Right kidney (tissue), 9 donors: ENCODE measurements at places on chromosomes 1 and 21.

GRCh38 chr1:10819198-10819901 lies 22.9 kb upstream of the CASZ1 start:
- no peak for DNase-seq

GRCh38 chr1:34858901-34859445 lies 576 bp downstream of the SMIM12 start:
- DNase-seq, result no peak

DNA sequence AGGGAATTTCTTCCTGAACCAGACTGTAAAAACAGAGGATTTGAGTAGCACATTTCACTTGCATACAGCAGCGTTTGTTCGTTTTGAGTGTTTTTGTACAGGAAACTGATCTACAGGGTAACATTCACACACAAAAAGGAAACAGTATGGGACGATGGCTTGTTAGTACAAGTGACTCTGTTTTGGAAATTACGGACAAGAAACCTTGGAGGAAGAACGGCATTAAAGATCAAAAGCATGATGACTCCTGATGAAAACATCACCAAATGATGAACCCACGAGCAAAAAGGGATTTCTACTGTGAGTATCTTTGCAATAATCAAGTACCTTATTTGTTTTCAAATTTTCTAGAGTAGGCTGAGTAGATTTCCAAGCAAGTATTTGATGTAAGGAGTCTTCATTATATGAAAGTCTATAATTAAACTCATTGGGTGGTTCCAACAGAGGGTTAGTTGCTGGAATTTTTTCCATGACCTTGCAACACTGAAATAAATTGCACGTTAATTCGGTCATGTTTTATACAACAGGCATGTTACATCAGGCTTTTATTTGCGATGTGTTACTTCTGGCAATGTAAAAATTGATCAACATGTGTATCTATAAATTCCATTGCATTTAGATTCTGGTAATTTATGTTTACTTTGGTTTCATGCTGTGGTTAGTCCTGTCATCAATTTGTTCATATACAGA lies 76.7 kb upstream of the KCNK2 start:
- no peak for DNase-seq

GRCh38 chr1:66262208-66262963 lies 271.6 kb upstream of the SGIP1 start:
- no peak for DNase-seq

- DNase-seq, result no peak
Observed at GRCh38 chr1:116389013-116389412, 16.0 kb downstream of the ATP1A1 start.

DNA sequence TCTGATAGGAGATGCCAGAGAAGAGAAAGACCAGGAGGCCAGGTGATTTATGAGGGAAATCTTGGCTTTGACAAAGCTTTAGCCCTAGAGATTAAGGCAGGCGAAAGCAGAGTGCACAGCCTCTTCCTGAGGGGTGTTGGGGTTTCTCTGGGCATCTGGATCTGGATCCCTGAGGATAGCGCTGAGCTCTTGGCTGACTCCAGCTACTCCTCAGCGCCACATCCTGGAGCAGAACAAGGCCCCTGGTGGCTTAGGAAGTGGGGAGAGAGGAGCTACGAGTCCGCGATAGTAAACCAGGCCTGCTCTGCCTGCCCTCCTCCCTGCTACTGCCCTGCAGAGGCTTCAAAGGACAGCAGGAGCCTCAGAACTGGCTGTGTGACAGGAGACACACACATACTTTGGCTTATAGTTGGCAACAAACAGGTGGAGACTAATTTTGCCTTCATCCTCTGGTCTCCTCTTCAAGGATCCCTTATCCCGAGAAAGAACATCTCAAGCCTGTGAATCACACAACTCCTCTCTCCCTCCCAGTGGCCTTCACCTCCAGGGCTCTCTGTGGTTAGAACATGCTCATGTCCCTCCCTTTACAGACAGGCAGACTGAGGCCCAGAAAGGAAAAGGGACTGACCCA lies 66.9 kb downstream of the TRABD2B start:
- no peak for DNase-seq

DNA sequence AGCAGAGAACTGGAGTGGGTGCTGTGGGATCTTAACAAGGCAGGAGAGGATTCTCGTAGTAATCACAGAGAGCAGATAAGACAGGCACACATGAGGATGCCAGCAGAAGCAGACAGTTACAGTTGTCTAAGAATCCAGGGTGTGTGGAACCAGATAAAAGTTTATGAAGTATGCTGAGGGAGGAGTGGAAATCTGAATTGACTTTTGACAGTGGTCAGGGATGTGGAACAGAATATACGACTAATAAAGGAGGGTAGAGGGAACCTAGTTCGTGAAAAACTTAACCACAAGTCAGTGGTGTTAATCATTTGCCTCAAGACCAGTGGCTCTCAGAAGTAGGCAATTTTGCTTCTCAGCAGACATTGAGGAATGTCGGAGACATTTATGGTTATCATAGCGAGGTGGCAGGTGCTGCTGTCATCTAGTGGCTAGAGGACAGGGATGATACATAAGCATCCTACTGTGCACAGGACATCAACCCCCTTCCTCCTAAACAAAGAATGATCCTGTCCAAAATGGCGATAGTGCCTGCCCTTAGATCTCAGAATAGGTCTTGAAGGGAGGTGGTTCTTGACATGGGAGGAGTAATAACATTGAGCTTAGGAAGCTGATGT lies 3.0 kb downstream of the LRRC8D start:
- DNase-seq, result no peak

- no peak for DNase-seq
Observed at GRCh38 chr1:217881607-217882332, 250.6 kb downstream of the SPATA17 start.

DNA sequence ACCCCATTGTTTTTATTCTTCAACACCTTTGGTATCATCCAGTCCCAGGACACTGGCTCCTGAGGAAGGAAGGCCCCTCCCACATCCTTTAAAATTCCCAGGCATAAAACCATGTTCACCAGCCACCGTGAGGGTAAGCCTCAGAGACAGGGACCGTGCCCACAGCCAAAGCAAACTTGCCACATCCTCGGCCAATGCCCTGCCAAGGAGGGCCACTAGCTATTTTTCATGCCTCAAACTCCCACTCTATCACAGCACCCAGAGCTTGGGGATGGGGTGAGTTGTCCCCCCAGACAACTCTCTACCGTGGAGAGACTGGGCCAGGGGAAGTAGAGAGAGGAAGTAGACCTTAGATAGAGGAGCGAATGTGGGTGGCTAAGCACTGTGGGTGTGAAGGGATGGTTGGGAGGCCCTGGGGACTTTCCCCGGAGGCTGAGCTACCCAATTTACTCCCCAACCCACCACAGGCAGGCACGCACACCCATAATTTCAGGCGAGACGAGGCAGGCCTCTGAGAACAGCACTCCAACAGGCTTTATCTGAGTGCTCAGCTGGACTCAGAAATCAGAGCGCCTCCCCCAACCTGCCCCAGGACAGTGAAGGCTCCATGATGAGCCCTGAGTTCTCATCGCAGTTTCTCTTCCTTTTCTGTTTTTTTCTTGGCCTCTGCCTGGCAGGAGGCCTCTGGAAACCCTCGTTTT lies 15.9 kb upstream of the BTG2 start:
- DNase-seq, result no peak

DNA sequence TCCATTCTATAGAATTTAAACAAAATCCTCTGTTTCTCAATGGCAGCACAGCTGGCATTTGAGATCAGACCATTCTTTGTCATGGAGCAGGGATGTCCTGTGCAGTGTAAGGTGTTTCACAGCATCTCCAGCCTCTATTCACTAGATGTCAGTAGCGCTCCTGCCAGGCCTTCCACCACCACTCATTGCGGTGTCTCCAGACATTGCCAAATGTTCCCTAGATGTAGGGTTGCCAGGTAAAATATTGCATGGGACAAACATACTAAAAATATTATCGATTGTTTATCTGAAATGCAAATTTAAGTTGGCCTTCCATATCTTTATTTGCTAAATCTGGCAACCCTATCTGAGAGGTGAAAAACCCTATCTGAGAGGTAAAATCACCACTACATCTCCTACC lies 11.7 kb downstream of the ITLN2 start:
- DNase-seq, result no peak

DNA sequence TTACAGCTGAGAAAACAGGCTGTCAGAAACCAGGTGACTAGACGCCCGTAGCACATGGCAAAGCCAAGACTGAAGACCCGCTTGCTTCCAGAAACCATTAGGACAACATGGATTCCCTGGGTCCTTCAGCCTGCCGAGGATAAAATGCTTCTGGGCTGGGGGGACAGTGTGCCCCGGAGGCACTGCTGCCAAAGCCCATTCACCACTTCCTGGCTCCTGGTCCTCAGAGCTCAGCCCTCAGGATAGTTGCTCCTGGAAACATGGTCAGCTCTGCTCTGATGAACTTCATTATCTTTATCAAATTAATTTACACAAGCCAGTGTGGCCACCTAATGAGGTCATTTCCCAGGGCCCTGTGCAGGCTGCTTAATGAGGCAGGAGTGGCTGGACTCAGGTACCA lies 41.1 kb upstream of the ACTL8 start:
- no peak for DNase-seq

- DNase-seq, result no peak
Observed at GRCh38 chr21:39633770-39634181, 21.0 kb downstream of the B3GALT5 start.

DNA sequence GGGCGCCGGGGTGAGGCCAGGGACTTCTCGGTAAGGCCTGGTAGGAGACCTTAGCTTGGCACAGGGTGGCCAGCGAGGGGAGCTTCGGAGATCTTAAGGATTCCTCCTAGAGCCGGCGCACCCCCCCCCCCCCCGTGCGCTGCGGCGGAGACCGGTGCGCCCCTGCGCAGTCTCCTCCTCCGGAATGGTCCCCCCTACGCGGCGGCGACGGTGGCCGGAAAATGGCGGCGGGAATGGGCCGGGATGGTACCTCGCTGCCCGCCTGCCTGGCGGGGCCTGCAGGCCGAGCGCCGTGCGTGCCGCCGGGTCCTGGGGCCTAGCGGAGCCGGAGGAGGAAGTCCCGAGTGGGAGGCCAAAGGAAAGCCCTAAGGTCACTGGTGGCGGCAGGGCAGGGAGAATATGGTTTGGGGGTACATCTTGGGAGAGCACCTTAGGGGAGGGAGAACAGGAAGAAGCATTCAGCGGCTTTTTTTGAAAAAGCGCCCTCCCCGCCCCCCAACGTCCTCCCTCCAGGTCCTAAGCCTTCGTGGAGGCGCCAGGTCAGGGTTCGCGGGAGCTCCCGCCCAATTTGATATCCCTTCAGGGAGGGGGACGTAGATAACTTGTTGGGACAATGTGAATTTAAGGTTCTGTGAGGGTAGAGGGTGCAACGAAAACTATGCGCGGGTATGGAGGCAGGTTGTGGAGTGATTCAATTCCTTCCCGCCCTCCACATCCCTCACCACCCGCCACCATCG lies 429 bp downstream of the SRRM1 start:
- peak; percentile 90 for DNase-seq

DNA sequence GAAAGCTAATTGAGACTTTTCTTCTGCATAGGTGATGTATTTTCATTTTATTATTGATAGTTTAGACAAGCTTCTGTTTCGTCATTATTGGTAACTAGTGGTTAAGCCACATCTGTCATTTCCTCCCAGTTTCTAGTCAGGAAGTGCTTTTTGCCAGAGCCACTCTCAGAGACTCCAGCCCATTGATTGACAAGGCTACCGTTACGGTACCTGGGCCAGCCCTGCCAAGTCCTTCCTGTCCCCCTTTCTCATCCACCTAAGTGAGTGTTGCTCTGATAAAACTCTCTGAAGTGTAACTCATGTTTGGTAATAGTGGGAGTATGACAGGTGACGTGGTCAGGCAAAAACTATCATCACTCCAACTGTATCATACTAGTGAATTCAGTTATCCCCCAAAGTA lies 29.6 kb upstream of the AGL start:
- DNase-seq, result no peak

DNA sequence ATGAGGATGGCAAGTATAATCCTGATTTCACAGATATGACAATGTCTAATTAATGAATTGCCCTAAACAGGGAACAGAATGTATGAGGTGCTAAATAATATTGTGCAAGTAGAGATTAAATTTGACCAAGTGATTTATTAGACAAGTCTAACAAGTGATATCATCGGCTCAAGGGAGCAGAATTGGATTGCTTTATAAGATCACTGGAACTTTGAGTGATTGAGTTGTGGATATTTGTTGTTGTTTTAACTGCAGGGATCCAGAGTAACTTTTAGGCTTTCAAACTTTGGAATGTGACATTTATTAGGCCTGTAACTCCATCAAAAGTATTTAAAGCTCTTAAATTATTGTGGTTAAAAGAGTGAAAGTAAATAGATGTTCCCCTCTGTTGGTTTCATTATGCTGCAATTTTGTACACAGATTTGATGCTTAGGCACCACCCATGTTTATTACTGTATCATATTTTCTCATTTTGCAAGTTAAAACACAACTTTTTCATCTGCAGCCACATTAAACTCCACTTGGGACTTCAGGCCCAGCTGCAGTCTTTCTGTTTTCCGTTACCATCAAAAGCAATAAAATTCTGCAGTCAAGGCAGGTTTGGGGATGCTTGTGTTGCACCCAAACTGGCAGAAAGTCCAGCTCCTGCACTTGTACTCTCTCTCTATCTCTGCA lies 206.6 kb downstream of the HLX start:
- DNase-seq, result no peak

DNA sequence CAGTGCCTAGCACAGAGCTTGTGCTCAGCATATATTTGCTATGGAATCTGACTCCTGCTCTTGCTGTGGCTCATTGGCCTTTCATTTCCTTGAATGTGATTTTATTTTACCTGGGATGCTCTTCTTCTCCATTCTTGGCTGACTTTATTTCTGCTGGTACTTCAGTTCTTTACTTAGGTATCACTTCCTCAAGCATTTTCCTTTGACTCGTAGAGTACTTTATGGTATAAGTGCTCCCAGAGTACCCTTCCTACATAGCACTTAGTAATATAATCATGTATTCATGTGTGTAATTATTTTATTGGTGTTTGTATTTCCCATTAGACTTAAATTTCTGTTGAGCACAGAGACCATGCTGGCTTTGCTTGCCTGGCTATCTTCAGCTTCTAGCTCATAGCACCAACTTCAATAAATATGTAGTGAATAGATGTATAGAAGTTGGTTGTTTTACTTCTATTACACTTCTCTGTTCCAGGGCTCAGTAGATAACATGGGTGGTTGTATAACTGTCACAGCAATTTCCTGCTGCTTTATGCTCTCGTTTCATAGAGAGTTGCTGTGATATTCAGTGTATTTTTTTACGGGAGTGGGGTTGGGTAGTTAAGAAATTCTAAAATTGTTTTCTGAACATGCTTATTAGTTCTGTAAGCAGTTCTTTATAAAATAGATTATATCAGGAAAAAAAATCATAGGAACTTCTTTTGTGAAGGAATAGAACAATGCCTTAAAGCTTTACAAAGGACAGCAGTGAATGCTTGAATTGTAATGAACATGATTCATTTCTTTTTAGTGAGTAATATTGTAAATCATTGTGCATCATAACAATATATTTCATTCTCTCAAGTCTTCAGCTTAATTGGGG lies 112.2 kb downstream of the NEK7 start:
- no peak for DNase-seq

- DNase-seq, result no peak
Observed at GRCh38 chr1:167427848-167428247, 90.5 kb downstream of the CD247 start.

- no peak for DNase-seq
Observed at GRCh38 chr1:54518489-54518888, 29.5 kb upstream of the ACOT11 start.
